ENCODE measurements at places on chromosomes 11 and 22.

DNA sequence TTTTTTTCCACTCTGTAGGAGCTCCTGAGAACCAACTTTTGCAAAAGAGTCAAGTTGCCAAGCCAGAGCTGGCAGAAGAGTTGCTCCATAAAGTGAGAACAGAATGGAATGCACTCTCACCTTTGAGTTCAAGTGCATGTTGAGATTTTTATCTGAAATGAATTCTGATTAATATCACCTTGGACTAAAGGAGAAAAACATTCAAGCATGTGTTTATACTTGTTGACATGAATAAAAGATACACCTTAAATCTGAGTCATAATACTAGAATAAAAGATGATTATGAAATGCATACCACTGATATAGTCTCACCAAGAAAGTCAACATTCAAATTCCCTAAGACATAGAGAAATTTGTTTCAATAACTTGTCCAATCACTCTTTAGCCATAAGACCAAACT lies 37.8 kb downstream of the ARL14EP start:
- no peak for DNase-seq

- DNase-seq, result no peak
These were observed 202.5 kb downstream of the TRIM29 start for GRCh38 chr11:119935349-119935925.

GRCh38 chr22:49134076-49134475 lies 693.6 kb downstream of the BRD1 start:
- no peak for DNase-seq

DNA sequence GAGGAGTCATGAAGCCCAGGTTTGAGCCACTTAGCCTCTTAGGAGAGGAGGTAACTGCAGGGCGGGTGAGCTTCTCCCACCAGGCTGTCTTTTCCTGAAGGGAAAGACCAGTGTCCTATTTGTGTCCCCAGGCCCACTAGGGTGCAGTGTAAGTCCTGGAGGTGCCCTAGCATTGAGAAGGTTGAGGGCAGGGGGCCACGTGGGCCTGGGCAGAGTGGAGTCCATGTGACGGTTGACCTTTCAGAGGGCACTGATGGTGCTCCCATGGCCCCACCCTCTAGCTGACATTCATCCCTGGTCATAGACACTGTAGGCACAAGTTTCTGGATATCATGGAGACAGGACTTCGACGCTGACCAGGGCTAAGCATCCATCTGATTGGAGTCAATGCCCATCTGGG lies 44.1 kb upstream of the TP53I11 start:
- DNase-seq, result no peak

GRCh38 chr11:8000390-8000789 lies 13.3 kb downstream of the EIF3F start:
- DNase-seq, result no peak

DNA sequence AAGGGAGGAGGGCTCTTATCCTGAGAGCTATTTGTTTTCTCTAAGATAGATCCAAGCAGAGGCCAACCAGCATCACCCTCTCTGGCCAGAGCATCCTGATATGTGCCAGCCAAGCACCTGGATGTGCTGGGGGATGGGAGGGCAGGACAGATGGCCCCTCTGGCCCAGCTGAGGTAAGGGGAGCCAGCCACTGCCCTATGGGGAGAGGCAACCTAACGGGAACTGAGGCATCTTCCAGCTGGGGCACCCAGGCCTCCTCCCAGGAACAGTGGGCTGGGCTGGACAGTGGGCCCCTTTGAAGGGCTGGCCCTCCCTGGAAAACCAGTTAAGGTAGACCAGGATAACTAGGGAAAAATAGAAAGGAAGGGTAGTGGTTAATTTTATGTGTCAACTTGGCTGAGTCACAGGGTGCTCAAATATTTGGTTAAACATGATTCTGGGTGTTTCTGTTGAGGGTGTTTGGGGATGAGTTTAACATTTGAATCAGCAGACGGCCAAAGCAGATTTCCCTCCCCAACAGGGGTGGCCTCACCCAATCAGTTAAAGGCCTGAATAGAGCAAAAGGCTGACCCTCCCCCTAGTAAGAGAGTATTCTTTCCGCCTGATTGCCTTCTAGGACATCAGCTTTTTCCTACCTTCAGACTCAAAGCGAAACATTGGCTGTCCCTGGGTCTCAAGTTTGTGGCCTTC lies 595.1 kb downstream of the BUD13 start:
- DNase-seq, result no peak
